Ureter (tissue), 1 donor: ENCODE measurements at places on chromosomes 7 and 10. TPM values are rescaled to one million over a fixed set of nuclear protein-coding genes. Genes with fewer than 3 reads are reported as not detected.

DNA sequence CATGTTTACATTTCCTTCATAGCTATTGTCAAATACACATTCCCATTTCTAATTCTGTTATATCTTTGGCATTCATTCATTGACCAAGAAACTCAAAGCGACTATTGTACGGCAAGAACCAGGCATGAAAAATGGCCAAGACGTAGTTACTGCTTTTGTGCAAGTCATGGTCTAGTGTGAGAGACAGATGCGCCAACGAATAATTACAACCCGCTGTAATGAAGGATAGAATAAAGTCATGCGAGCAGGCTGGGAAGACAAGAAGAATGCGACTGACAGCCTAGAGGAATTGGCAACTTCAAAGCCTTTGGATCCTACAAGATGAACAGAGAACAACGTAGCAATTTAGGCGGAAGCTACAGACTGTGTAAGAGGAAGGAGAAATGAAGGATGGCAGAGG lies 221.2 kb downstream of the CALN1 start:
- DNase-seq, result no peak

The ANKRD1 gene
- 0.62 TPM for total RNA-seq

DNA sequence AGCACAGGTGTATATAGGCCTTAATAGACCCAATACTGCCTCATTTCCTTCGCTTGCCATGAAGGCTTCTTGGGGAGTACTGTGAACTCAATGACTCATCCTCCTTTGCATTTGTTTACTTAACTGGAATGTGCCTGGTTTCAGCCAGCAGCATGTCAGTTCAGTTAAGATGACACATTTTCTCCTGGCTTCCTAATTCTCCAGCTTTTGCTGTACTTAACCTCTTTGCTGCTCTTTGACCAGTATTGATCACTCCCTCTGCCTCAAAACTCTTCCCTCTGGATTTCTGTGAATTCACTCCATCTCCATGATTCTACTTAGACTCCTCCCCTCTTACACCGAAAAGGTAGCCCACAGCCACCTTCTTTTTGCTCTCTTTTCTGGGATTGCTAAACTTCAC lies 135.7 kb downstream of the MAGI2 start:
- no peak for DNase-seq

DNA sequence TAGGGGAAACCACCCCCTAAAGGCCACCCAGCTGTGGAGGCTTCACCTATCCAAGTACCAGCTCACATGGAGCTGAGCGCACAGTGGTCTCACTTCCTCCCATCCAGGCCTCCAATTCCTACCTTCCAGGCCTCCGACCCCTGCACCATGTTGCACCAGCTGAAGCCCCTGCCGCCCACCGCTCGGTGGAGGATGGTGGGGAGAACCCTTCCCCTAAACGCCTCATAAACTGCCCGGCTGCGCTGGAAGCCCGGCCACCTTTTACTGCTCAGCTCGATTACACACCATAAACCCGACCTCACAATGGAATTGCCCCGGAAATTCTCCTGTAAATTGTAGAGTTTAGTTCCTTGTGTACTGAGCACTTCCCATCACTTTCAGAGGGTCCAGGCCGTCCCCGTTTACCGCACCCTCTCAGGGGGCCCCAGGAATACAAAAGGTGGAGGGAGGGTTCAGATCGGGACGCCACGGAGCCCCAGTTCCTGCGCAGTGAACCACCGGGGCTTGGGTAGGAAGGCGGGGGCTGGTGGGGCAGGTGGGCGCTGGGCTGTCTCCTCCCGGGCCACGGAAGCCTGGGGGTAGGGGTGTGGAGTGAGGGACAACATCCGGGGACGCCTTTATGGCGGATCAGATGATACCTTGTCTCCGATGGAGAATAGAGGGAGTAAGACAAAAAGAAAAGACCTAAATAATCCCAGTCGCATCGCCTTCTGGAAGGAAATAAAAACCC lies 1.4 kb upstream of the HOXA7 start:
- DNase-seq, result peak; percentile 29

GRCh38 chr7:158525648-158526484 lies 61.8 kb downstream of the PTPRN2 start:
- DNase-seq, result no peak

DNA sequence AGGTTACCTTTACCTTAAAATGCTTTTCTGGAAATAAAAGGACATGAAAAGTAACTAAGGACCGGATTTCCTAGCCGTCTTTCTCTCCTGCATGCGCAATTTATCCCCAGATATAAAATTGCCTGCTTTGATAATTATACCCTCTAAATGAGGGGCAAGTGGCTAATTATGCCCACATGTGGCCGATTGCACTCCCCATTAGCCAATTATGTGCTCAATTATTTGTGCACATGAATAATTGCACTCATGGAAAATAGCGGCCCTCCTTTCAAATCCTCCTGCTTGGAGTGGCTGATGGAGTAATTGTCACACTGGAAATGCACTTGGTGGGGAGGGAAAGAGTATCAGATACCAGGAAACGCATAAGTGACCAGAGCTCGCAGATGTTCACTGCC lies 66.4 kb upstream of the ATRNL1 start:
- DNase-seq, result no peak

DNA sequence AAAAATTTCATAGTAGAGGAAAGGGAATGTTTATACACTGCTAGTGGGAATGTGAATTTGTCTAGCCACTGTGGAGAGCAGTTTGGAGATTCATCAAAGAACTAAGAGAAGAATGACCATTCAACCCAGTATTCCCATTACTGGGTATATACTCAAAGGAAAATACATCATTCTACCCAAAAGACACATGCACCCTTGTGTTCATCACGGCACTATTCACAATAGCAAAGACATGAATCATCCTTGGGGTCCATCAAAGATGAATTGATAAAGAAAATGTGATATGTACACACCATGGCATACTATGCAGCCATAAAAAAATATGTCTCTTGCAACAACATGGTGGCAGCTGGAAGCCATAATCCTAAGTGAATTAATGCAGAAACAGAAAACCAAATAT lies 825.7 kb downstream of the TNS3 start:
- no peak for DNase-seq

- no peak for DNase-seq
These were observed 425 bp upstream of the MTG1 start for GRCh38 chr10:133393401-133394063.

DNA sequence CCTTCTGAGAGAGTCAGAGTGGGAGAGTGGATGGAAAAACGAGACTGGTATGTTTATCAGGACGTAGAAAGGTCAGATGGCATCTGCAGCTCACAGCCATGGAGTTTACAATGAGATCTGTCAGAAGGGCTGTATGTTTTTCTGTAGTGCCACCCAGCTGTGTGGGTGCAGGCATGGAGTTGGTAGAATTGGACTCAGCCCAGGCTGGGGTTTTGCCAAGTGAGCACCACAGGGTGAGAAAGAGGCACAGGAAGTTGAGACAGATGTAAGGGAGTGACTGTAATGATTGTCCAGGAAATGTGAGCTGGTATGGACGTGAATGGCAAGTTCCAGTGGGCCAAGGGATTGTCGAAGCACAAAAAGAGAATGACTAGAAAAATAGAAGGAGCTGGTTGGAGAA lies 9.1 kb upstream of the ZYX start:
- no peak for DNase-seq

GRCh38 chr10:60338786-60339185 lies 50.9 kb downstream of the ANK3 start:
- no peak for DNase-seq

The CNNM1 gene
- 1.1 TPM for total RNA-seq

- no peak for DNase-seq
These were observed 716.1 kb downstream of the KCNMA1 start for GRCh38 chr10:76921383-76922010.

The CTTNBP2 gene
- 16.6 TPM for total RNA-seq

The CPEB3 gene
- 6.0 TPM for total RNA-seq

- no peak for DNase-seq
These were observed 285.1 kb downstream of the CCSER2 start for GRCh38 chr10:84613336-84614021.

- DNase-seq, result no peak
These were observed 70.1 kb upstream of the VWC2 start for GRCh38 chr7:49703337-49703736.

DNA sequence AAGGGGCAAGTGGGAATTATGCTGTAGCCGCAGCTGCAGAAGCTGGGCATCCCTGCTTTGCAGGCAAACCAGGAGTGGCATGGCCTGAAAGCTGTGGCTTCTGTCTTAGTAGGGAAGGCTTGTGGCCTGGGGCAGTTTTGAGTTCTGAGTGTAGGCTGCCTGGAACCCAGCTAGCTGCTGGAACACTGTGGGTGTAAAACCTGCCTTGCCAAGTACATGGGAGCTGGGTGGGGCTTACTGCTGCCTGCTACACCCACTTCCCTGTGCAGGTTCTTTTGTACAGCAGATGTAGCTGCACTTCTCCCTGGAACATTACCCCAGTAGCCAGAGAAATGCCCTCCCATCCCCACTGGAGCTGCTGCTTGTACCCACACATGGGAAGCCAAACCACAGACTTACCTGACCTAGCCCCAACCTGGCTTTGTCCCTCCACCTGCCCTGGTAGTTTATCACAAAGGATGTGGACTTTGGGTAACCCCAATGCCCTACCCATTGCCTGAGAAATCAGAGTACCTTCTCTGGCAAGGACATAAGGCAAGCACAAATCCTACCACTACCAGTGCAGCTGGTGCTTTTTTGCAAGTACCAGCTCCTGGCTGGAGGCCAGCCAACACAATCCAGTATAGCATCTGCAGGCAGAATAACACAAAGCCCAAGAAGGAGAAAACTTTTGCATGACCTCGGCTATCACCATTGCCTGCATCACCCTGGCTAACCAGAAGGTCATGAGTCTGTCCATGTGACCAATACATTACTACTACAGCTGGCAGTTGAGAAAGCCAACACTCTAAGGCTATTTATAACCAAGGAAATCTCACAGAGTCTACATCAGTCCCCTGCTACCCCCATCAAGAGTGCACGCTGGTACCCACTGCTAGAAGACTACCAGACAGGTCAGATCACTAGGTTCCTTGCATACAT lies 26.5 kb upstream of the PPP1R3A start:
- DNase-seq, result no peak

DNA sequence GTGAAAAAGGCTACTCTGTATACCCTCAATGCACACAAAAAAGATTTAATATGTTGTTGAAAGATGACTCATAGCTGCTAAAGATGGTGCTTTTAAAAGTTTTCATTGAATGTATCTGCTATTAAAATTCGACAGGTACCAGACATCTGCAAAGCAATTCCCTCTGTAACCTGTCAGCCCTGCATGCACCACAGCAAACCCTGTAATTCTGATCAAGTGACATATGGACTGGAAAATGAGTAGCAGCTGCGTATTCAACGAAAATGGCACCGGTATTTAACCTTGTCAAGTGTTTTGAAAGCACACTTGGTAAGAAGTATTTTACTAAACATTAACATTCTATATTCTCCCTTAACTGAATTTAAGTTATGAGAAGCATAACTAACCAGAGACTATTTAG lies 58.2 kb upstream of the PTPRN2 start:
- DNase-seq, result no peak

DNA sequence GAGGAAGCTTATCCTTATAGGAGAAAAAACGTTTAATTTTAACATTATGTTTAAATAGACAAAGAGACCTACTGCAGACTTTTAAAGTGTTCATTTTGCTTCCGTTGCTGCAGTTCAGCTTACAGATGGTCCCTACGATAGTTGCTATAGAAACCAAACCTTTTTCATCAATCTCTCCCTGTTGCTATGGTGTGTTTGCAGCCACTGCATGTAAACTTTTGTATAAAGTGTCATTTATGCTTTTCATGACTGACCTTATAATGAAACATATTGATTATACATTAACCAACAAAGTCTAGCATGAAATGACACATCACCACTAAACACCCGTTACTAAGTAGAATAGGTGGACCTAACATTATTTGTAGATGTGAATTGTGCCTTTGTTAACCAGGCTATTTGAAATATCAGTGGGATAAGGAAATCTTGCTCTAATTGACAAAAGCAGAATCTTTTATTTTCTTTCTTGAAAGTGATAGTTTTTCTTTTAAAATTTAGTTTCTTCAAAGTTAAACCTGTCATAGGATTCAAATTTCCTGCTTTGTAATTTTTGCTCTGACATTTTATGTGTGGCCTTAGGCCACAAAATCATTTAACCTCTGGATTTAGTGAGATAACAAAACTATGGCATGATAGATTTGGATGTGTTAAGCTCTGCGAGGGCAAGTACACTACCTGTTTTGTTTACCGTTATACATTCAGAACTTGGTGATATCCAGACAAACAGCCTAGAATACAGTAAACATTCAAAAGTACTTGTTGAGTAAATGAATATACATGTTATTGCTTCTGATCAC lies 64.0 kb downstream of the CACNB2 start:
- DNase-seq, result no peak

DNA sequence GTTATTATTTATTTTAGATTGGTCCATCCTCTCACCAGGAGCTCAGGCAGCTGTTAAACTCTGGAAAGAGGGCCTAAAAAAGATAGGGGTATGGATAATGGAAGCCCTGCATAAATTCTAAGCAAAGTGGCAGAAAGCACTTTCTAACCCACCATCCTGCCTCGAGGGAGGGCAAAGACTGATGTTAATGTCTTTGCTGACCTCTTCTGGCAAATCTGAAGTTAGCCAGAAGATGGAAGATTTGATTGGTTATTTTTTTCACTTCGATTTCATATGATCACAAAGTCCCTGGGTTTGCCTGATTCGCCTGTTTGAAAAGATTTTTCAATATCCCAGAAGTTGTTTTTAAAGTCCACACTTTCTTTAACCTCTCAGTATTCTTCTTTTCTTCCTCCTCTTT lies 24.8 kb downstream of the OR9A2 start:
- DNase-seq, result no peak

DNA sequence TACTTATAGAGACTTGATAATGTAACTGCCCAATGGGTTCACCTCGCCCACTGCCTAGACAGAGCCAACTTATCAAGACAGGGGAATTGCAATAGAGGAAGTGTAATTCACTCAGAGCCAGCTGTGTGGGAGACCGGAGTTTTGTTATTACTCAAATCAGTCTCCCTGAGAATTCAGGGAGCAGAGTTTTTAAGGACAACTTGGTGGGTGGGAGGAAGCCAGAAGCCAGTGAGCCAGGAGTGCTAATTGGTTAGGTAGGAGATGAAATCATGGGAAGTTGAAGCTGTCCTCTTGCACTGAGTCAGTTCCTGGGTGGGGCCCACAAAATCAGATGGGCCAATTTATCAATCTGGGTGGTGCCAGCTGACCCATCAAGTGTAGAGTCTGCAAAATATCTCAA lies 20.1 kb upstream of the C7orf33 start:
- DNase-seq, result no peak

The ANXA8L1 gene
- 65.7 TPM for total RNA-seq

GRCh38 chr10:116418389-116418788 lies 9.3 kb upstream of the PNLIPRP3 start:
- DNase-seq, result no peak

GRCh38 chr10:15472431-15473395 lies 101.6 kb upstream of the FAM171A1 start:
- DNase-seq, result no peak

GRCh38 chr7:47758546-47758945 lies 176.6 kb upstream of the TNS3 start:
- DNase-seq, result no peak

GRCh38 chr7:121279060-121279620 lies 49.7 kb upstream of the WNT16 start:
- no peak for DNase-seq

The HECW1 gene
- 1.3 TPM for total RNA-seq

- DNase-seq, result no peak
These were observed 65.7 kb upstream of the STRIP2 start for GRCh38 chr7:129368389-129368986.
